ENCODE measurements at places on chromosomes 13 and 19.

GRCh38 chr13:49020940-49021553, 45.3 kb downstream of the FNDC3A start:
- DNase-seq = no peak

- no peak for DNase-seq
Observed at GRCh38 chr19:46607448-46607841, 6.3 kb downstream of the CALM3 start.

DNA sequence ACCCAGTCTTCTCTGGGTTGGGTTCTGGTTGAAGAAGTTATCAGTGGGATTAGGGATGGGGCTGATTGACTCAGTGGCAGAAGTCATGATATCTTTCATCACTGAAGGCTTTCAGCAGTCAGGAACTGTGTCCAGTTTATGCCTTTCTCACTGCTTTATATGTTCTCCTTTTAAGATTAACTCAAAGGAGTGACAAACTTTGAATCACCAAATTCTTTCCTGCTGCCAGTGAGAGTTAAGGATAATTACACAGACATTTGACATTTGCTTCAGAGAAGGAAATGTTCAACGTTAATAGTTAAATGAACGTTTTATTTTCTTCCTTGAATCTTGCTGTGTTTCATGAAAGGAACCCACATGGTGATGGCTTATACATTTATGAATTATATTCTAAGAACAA, 41.0 kb upstream of the CNMD start:
- no peak for DNase-seq

GRCh38 chr19:39109641-39110040, 15.9 kb upstream of the PAK4 start:
- no peak for DNase-seq

DNA sequence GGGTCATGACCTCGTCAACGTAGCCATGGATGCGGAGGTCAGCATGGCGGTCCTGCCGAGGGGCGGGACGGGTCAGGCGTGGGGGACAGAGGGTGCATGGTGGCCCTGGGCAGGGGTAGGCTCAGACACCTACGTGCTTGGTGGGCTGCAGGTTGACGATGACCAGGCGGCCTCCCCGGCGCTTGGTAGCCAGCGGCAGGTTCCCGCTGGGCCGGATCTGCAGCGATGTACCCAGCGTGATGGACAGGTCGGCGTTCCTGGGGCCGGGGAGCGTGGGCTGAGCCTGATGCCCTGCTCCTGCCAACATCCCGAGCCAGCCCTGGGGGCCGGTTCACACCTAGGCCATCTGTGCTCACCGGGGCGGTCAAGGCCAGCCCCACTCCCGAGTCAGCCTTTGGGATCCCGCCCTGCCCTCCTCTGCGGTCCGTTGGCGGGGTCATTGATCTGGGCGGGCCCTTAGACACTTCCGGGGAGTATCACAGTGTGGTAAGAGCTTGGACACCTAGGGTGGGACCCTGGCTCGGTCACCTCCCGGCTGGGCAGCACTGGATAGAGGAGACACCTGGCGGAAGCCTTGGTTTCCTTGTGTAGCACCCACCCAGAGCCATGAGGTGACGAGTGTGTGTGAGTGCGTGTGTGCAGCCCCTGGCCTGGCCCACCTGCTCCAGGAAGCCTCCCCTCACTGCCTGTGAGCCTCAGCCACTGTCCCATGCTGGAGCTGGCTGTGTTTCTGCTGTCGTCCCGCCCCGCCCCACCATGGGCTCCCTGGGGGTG, 7.3 kb downstream of the SIRT6 start:
- DNase-seq = no peak

DNA sequence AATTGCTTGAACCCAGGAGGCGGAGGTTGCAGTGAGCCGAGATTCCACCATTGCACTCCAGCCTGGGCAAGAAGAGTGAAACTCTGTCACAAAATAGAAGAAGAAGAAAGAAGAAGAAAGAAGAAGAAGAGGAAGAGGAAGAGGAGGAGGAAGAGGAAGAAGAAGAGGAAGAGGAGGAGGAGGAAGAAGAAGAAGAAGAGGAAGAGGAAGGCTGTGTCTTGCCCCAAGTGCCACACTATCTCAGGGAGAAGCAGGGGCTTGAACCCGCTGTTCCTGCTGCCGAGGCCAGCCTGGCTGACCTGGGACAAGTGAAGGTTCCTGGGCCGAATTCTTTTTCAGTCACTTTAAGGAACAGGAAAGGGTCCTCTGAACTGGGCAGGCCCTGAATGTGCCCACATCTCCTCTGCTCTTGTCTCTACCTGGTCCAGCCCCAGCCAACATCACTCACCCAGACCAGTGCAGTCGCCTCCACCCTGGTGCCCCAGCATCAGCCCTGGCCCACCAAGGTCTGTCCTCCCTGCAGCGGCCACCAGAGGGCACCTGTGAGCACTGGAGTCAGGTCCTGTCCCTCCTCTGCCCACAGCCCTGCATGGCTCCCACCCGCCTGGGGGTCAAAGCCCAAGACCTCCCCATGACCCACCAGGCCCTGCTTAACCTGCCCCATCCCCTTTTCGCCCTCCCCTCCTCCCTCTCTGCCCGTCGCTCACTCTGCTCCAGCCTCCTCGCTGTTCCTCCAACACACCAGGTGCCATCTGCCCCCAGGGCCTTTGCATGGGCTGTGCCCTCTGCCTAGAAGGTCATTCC, 20.0 kb downstream of the TICAM1 start:
- no peak for DNase-seq

DNA sequence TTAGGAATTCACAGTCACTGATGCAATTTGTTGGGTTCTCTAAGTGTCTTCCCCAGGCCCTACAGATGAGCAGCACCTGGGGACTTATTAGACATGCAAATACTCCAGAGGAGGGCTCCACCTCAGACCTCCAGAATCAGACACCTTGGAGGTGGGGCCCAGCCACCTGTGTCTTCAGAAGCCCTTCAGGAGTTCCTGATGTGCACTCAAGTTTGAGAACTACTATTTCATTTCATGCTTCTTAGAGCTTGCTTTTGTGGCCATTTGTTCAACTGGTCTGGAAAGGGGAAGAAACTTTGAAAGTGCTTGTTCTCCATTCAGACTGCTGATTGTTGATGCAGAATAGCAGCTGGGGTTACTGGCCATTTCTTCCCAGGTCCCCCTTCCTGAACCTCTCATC, 472.0 kb downstream of the COG6 start:
- no peak for DNase-seq

GRCh38 chr19:17796013-17796837, 1.3 kb downstream of the B3GNT3 start:
- no peak for DNase-seq

GRCh38 chr13:29483211-29483610, 112.3 kb downstream of the SLC7A1 start:
- no peak for DNase-seq

DNA sequence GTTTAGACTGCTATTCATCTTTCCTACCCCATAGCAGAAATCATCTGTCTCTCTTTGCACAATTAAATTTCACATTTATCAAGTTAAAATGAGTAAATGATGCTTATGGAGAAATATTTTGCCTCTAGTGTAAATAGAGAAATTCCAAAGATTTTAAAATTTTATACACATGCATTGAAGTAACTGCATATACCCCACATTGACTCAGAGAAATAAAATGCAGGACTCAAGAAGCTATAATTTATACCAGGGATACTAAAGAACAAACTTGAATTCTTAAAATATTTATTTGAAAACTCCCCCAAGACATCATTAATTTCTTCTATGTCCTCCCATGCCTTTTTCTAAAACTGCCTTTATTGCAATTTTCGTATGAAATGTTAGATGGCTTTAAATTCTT, 165.8 kb downstream of the DIAPH3 start:
- no peak for DNase-seq

GRCh38 chr13:26465514-26465913, 92.0 kb upstream of the WASF3 start:
- no peak for DNase-seq

DNA sequence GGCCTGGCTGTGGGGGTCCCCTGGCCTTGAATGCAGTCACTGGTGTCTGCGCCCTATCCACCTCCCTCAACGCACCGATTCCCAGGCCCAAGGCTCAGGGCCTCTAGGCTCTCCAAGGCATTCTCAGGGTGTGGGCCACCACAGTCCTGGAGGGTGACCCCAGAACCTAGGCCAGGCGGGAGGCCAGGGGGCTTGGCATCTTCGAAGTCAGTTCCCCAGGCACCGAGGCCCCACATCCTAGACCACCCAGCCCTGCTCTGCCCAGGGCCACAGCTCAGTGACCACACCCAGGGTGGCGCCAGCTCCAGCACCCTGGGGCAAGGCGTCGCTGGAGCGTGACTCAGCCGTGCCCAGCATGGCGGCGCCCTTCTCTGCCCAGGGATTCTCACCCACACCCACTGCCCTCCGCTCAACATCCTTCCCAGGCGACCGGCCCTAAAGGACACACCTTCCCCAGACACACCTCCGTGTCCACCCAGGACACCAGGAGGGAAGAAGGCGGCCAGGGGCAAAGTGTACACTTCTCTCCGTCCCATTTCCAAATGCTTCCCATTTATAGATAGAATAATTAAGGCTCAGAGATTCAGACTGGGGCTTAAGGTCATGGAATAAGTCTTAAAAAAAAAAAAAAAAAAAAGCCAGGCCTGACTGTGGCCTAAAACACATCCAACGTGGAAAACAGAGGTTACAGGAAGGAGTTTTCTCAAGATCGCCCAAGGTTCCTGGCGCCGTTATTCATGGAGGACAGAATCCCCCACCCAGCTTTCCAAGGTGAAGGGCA, 36.4 kb upstream of the NANOS3 start:
- no peak for DNase-seq

GRCh38 chr13:91362908-91363307, 15.4 kb downstream of the MIR17HG start:
- DNase-seq = no peak

GRCh38 chr19:11581740-11582139, 4.3 kb upstream of the ACP5 start:
- no peak for DNase-seq

GRCh38 chr19:31317093-31317492, 32.1 kb downstream of the TSHZ3 start:
- no peak for DNase-seq

DNA sequence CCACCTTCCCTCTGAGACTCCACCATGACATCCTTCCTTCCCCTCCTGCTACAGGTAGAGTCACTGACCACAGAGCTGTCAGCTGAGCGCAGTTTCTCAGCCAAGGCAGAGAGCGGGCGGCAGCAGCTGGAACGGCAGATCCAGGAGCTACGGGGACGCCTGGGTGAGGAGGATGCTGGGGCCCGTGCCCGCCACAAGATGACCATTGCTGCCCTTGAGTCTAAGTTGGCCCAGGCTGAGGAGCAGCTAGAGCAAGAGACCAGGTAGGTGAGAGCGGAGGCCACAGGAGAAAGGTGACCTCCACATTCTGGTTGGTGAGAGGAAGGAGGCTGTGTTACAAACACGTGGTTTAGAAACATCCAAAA, 27.6 kb downstream of the KCNC3 start:
- no peak for DNase-seq

DNA sequence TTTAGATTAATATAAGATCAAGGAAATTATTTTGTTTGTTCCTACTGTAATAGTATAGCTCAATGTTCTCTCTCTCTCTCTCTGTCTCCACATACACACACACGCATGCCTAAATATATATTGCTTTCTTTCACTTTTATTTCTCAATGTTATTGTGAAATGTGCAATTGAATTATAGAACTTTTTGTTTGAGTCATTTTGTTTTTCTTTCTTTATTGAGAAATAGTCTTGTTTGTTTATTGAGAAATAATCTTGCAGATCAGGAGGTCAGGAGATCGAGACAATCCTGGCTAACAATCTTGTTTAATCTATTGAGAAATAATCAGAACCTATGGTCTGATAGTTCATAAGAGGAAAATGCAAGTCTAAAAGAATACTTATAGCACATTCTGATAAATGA, 1581.3 kb downstream of the EFNB2 start:
- DNase-seq = no peak

DNA sequence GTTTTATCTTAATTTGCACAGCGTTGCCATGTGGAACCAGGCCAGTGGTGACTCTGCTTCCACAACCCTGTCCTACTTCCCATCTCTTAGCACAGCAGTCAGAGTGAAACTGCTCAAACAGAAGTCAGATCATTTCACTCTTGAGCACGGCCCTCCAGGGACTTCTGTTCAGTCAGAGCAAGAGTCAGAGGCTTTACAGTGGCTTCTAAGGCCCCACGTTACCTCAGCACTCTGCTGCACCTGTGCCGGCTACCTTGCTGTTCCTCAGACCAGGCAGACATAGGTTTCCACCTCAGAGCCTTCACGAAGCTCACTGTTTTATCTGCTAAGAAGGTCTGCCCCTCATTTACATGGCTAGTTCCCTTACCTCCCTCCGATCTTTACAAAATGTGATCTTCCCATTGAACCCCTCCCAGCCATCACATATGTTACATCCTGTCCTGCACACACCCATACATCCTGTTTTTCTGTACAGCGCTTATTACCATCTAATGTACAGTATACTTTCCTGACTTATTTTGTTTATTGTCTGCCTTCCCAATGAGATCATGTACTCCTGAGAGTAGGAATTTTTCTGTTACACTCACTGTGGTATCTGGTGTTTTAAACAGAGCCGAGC, 41.6 kb downstream of the TM9SF2 start:
- no peak for DNase-seq

Data from left renal pelvis (tissue), 4 donors.